ENCODE measurements at places on chromosomes 4 and X.
A peak's percentile ranks its signal among the peaks of the same experiment; 100 is the strongest.

DNA sequence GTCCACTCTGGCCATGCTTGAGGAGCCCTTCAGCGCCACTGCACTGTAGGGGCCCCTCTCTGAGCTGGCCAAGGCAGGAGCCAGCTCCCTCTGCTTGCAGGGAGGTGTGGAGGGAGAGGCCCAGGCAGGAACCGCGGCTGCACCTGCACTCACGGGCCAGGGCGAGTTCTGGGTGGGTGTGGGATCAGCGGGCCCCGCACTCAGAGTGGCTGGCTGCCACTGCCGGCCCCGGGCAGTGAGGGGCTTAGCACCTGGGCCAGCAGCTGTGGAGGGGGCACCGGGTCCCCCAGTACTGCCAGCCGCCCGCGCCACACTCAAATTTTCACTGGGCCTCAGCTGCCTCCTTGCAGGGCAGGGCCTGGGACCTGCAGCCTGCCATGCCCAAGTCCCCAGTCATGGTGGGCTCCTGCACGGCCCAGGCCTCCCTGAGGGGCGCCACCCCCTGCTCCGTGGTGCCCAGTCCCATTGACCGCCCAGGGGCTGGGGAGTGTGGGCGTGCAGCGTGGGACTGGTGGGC lies 347.2 kb upstream of the SPOCK3 start:
- DNase-seq: no peak

DNA sequence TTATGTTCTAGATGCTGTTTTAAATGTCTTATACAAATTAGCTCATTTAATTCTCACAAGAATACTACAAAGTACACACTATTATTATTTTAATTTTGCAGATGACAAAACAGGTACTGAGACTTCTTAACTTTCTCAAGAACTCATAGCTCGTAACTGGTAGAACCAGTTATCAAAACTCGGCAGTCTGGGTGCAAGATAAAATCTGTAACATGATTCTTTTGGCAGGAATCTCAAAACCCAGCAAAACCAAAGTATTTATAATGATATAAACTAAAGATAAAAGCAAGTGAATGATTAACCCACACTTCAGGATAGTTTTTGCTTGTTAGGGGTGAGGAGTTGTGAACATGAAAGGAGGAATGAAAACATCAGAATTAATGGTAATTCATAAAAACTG lies 27.6 kb downstream of the CLNK start:
- DNase-seq: no peak

- no peak for DNase-seq
Observed at GRCh38 chr4:25536564-25537320, 118.9 kb upstream of the SLC34A2 start.

DNA sequence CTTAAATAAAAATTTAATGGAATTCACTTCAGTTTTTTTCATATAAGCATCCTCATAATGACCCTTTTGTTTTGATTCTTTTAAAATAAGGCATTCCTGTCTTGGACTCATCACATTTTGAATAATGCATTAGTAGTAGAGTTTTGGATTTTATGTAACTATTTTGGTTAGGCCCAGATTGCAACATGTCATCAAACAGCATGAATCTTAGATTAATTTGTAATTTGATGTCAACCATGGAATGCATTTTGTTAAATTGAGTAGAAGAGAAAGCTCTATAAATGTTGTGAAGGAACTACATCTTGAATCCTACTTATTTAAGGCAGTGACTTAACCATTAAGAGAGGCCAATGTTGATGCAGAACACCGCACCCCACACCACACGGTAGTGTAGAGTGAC lies 3.1 kb downstream of the DIAPH2 start:
- no peak for DNase-seq

GRCh38 chr4:118086344-118086743 lies 52.1 kb downstream of the NDST3 start:
- DNase-seq: peak; percentile 46

All from GM23338 (cell line).